ENCODE measurements at places on chromosomes 16 and 17. TPM values are rescaled to one million over a fixed set of nuclear protein-coding genes. Genes with fewer than 3 reads are reported as not detected.

Gene HBQ1
- not detected for total RNA-seq

Gene ABHD15
- total RNA-seq: 8.3 TPM

Gene CD68
- total RNA-seq: 18.3 TPM

Gene NATD1
- total RNA-seq: 4.4 TPM

Gene PRSS33
- total RNA-seq: not detected
